IPS-NIHi11 (cell line): ENCODE measurements at places on chromosomes 13 and 19.

DNA sequence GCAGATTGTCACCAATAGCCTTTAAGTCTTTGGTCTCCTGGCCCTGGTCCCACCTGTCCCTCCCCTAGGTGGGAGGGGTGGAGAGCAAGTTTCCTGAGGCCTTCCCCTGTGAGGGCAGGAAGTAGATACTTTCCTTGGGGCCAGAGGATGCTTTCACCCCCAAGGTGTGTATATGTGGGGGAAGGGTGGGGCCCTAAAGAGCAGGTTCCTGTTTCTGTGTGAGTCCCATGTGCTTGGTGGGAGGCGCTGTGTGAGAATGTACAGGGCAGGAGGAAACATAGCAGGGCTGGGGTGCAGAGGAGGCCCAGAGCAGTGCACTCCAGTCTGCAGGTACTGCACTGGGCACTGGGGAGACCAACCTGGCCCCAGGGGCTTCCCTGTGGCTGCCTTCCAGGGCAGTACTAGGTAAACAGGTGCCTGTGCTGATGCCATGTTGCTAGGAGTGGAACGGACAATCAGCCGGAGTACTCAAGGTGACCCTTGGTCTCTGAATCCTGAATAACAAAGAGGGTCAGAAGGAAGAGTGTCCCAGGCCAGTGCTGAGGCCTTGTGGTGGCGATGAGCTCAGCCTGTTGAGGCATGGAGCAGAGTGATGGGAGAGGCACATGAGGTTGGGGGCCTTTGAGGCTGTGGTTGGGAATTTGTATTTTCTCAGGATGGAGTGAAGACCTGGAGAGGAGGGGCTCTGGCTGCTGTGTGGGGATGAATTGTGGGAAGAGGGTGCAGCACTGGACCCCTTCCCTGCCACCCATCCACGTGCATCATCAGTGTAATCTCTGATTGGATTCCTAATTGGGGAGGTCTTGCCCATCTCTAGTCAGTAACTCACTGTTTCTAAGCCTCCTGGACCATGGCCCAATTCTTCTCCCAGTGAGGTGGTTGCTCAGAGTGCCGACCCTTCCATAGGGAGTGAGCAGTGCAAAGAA is 5.1 kb downstream of the EGLN2 start:
- no peak for DNase-seq

DNA sequence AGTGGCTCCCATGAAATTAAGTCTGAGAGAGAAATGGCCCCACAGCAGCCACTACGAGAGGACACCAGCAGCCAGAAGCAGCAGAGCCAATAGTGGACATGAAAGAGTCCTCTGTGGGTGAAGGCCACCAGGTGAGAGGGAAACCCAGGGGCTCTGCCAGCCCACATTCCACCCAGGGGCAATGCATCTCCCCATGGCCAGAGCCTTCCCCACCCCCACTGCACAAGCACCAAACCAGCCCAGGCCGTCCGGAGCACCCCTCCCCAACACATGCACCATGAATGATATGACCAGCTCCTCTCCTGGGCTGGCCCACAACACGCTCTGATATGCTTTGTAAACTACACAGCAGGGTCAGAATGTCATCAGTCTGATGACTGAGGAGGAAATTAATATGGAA is 66.9 kb downstream of the TSHZ3 start:
- DNase-seq, result no peak

DNA sequence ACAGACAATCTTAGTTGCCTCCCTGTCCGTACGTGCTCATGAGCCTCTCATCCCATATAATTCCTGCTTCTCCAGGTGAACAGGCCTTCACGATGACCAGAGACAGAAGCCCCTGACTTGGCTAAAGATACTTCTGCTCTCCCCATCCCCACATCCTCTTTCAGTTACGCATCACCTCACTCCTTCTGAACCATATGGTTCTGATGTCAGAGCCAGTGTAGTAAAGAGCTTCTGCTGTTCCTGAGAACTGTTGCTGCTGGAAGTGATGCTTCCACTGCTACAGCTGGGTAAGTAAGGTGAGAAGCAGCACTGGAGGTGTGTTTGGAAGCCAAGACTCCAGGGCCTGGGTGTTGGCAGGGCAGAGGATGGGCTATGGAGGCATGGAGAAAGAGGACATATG is 12.9 kb downstream of the SIGLECL1 start:
- no peak for DNase-seq

DNA sequence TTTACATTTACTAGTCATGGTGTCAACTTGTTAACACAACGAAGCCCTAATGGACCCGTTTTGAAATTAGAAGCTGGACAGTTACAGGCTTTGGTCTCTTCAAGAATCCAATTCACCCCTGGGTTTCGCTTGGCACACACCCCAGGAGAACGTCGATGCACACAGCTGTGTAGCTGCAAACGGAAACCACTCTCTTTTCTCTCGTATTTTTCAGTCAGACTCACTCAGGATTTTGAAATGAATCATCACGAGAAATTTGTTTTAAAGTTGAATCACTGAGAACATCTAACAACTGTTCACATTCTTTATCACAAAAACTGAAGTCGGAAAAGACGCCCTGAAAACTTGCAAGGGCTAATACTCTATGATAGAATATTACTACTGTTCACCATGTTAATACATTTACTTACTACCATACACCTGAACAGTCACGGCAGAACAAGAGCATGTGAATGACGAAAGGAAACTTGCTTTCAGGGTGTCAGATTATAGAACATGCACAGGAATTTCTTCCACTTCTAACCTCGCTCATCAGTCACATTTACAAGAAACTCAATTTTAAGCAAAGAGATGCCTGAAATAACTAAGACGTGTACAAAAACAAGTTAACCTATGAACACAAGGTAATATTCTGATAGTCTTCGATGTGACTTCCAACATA is 4.7 kb downstream of the PNMA8A start:
- DNase-seq, result no peak

GRCh38 chr13:30204564-30204963 is 102.8 kb downstream of the KATNAL1 start:
- no peak for DNase-seq

- DNase-seq, result no peak
Observed at GRCh38 chr13:97695684-97696083, 257.8 kb upstream of the IPO5 start.

DNA sequence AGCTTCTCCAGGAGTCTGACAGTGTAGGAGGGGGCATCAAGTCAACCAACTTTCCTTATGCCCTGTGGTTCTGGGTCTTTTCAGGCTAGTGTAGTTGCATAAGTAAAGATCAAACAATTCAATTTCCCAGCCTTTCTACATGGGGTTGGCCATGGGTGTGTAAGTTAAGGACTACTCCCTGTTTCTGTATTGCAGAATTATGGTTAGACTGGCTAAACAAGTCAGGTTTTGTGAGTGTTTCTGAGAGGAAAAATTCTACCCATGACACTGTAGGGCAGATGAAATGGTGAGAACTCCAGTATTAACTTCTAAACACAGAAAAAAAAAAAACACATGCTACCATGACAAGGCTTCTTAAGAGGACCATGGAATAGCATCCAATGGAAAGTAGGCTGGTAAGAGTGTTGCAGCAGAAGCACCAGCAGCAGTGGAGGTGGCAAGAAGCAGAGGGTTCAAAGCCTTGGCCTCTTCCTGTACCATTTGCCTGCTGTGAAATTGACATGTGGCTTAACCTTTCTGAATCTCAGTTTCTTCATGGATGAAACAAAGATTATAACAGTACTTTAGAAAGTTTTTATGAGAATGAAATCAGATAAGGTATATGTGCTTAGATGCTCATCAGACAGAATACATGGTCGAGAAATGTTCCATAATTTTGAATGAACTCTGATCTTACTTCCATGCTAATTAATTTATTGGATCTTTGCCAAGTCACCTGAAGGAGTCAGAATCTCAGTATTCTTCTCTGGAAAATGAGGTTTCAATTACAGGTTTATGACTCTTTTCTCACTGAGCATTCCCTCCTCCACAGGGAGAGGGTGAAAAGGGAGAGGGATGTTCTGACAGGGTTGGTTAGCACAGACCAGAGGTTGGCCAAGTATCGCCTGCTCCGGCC is 11.4 kb upstream of the SCEL start:
- no peak for DNase-seq

- no peak for DNase-seq
Observed at GRCh38 chr13:23654111-23655110, 84.2 kb downstream of the TNFRSF19 start.

DNA sequence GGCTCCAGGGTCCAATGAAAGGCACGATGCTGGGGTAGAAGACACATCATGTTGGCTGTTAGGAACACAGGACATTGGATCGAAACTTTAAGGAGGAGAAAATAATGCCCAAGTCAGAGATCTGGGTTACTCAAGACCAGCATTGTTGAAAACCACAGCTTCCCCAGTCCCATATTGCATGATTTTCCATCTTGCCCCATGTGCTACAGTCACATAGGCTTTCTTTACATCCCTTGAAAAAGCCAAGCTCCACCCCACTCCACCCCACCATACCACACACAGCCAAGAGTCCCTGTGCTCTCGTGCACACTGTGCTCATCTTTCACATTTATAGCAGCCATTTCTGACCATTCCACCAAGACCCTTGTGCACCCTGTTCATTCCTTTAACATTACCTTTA is 636.2 kb downstream of the DIAPH3 start:
- DNase-seq, result no peak

DNA sequence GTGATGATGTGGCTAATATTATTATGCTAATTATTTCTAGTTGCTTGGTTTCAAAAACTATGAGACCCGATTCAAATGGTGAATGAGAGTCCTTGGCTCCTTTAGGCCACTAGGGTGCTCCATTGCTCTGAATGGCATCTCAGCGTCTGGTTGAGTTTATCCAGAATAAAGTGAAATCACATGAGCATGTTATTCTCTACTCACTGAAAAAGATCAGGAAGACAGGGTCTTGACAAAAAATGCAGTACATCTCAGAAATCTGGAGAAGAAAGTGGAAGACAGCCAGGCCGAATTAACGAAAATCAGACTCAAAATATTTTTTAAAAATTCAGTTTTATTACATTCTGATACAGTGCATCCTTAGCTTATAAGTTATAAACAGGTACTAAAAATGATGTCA is 516.2 kb downstream of the MYO16 start:
- peak; percentile 53 for DNase-seq

DNA sequence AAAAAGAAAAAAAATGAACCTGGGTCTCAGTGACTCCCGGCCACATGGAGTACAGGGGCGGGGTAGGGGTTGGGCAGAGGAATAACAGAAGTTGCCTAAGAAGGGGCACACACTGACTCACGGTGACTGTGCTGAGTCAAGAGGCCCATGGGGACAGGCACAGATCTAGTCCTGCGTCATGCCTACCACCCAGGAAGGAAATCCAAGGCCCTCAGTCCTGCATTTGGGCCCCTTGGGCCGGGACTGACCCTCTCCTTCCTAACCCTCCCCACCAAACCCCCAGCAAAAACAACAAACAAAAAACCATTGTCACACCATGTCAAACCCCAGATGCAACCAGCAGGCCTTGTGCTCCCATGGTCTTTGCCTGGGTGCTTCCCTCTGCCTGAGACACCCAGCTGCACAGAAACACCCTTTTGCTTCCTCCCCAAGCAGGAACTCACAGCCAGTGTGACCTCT is 9.6 kb upstream of the NOTCH3 start:
- no peak for DNase-seq

DNA sequence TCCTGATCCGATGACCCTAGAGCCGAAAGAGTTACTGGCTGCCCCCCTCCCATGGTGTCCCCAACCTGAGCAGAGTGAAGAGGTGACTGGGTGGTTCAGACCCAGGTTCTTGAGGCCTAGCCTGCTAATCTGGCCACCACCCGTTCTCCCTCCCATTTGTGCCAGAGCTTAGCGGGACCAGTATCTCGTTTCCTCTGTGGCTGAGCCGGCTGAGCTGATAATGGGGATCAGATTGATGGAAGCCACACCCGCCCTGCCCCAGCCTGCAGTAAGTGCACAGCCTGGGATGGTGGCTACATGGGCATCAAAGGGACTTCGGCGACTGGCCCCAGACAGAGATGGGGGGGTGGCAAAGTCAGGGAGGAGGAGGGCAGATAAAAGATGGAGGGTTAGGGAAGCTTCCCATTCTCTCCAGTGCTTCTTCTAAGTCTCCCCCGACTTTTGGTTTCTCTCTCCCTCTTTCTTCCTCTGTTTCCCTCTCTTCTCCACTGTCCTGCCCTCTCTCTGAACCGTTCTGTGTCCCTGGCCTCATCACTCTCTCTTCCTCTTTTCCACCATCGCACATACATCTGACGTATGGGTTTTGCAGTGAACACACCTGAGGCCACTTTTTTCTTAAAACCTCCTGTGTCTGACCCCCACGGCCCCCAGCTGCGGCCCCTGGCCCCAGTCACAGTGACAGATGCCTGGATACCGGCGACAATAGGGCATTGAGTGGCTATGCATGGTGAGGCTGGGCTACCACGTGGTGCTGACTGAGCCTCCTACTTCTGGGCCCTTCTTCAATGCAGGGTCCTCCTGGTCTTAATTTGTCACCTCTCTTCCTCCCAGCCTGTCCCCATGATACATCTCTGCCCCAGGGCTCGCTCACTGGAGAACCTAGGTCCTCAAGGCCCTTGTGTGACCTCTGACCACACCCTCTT is 2.4 kb downstream of the ELAVL3 start:
- no peak for DNase-seq

DNA sequence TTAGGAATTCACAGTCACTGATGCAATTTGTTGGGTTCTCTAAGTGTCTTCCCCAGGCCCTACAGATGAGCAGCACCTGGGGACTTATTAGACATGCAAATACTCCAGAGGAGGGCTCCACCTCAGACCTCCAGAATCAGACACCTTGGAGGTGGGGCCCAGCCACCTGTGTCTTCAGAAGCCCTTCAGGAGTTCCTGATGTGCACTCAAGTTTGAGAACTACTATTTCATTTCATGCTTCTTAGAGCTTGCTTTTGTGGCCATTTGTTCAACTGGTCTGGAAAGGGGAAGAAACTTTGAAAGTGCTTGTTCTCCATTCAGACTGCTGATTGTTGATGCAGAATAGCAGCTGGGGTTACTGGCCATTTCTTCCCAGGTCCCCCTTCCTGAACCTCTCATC is 472.0 kb downstream of the COG6 start:
- DNase-seq, result no peak

GRCh38 chr19:33407716-33408115 is 34.2 kb downstream of the CEBPG start:
- DNase-seq, result no peak

GRCh38 chr13:79401259-79402070 is 4.6 kb downstream of the RBM26 start:
- DNase-seq, result no peak

- peak; percentile 76 for DNase-seq
Observed at GRCh38 chr19:11125994-11126685, 29.4 kb downstream of the SPC24 start.

GRCh38 chr19:5540208-5540607 is 27.5 kb downstream of the TINCR start:
- DNase-seq, result no peak

DNA sequence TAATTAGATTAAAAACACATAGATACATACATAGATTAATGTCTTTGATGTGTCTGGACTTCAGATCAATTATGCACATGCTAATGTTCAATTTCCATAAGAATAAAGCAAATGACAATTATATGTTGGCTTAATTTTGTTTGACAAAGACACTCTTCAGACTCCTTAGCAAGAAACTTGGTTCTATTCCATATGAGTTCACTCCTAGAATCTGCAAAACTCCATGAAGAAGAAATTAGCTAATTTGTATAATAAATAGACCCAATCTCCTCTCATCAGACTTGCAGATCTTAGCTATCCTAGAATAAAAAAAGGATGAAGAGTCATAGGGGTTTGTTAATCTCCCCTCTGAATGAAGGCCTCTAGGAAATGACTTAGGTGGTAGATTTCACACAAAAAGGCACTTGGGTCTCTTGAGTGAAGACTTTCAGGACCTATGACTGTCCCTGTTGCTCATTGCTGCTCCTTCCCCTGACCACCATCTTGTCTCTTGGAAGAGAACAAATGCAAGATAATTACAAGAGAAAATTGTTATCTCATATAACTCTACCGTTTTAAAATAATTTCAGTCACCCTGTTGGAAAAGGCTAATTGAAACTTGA is 302.2 kb downstream of the EFNB2 start:
- DNase-seq, result no peak
